ENCODE measurements at places on chromosomes 1 and 21.

- peak; percentile 47 for DNase-seq
Observed at GRCh38 chr1:89953131-89953626, 41.7 kb upstream of the ZNF326 start.

DNA sequence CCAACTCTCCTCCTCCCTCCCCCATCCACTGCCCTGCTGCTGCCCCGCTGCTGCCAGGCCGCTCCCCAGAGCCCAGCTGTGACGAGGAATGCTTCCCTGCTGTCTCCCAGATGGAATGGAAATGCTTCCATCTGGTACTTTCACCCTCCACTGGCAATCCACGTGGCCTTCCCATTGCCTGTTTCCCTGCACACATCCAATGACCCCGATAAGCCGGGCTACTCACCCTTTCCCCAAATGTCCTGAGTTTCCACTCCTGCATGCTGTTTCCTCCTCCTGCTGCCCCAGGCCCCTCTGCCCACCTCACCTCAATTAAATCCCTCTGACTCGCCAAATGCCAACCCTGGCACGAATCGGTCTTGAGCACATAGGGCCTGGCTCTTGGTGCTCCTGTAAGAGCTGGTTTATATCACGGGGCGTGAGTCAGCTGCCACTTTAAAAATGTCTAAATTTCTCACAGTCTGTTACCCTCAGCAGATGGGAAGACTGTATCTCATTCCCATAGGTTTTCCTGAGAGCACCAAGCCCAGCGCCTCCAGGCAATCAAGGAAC, 36.4 kb downstream of the MRAP start:
- no peak for DNase-seq

DNA sequence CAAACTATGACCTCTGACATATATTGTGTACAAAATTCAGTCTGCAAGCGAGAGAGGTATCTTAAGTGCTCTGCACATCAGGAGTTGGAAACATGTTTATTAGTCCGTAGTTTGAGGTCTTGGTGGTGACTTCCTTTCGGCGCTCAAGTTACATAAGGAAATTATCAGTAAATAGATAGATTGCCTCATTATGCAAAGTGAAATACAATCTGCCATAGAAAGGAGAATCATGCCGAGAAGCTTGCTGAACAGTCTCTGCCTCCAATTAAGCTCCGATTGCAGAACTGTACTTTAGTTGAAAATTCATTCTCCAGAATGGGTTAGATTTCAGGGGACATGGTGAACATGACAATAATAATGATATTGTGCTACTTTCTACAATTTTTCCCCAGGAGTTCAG, 271.8 kb downstream of the BRINP2 start:
- no peak for DNase-seq

GRCh38 chr1:165580931-165581871, 37.4 kb downstream of the LRRC52 start:
- no peak for DNase-seq

DNA sequence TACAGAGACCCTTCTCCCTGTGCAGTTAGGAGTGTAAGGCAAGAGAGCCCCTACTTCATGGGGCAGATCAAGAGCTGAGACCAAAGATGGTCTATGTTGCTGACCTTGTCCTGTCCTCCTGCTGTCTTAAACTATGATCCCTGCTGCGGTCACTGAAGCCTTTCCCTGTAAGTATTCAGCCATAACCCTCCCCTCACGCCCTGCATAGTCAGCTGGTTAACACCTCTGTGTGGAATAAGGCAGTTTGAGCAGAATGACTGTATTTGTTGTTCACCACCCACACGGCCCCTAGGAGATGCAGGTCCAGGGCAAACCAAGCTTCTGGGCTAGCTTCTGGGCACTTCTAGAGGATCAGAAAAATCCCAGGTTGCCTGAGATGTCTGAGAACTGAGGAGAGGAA, 356 bp downstream of the TSPAN1 start:
- no peak for DNase-seq

DNA sequence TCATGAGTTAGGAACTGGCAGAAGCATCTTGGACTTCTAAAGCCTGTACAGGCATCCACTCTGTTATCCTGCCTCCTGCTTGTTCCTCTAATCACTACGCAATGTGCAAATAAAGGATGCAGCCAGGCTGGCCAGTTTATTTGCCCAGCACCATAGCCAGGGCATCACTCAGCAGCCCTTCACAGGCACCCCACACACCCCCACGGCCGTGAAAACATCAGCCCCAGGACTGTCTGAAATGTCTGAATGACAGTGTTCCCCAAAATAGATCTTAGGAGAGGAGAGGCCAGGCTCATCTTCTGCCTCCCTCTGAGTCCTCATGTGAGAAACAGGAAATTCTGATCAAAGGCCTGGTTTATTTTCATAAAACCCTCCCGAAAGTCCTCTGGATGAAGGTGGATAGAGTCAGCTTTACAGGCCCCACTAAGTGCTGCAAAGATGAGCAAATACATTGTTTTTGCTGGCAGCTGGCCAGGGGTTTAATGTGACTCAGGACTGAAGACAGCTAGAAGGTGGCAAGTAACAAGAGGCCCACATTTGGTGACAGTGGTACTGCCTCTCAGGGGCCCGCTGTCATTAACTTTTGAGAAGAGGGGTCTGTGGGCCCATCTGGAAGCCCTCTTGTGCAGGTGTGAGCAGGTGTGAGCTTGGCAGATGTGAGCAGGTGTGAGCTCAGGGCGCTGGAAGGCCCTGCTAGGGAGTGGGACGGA, 32.9 kb downstream of the GRHL3 start:
- DNase-seq: no peak

DNA sequence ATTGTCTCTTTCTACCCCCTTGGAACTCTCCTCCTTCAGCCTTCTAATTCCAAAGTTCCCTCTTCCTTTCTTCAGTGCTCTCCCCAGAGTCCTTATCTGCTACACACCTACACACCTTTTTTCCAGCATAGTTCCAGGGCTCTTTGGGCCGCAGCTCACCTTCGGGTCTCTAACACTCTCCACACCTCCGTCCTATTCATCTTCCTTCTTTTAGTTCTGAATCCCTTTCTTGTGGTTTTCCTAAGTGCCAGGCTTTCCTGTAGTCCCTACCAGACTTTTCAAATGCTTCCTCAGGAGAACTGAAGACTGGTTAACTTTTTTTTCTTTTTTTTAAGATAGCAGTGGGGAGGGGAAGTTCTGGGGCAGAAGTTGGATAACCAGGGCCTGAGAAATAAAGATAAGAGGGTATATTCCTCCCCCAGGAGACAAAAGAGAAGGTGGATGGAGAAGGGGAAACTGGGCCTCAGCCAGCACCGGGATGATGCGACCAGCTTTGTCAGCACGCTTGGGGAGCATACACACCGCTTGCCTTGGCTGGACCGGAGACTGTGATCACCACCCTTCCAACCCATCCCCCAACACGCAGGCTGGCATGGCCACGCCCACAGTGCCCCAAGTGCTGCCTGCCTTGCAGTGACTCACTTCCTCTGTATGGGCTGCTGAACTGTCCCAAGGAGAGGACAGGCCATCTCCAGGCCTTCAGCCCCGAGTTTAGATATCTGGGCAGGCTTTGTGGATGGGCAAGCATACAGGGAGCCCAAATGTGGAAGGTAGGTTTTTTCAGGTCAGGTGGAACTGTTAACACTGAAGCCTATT, 2.5 kb upstream of the CERS2 start:
- no peak for DNase-seq

DNA sequence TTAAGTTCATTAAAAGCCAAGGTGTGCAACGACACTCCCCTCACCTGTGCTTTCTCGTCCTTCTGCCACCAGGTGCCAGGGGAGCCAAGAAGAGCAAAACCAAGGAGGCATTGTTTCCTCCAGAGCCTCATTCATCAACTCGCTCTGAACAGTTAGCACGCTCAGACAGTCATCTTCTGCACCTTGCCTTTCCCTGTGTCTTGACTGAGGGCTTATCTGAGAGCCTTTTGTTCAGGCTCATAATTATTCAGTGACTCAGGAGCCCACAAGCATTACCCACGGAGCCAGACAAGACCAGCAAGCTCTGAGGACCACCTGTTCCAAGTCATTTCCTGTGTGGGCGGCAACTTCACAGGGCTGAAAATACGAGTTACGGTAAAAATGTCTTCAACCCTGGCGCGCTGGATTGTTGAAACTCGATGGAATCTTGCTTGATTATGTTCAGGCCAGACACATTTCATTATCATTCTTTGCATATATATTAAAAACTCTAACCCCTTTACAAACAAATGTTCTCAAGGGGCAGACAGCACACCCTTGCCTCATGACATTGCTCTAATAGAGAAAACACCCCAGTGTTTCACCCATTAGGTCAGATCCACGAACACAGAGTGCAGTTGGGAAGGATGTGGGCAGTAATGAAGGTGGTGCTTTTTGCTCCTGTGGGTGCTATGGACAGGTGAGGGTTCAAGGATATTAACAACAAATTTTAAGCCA, 89.7 kb upstream of the RUNX1 start:
- DNase-seq: peak; percentile 61

GRCh38 chr1:240134596-240134995, 42.9 kb downstream of the FMN2 start:
- DNase-seq: no peak

GRCh38 chr1:217524787-217525520, 105.9 kb downstream of the GPATCH2 start:
- peak; percentile 13 for DNase-seq

GRCh38 chr1:101996825-101997465, at the start of gene OLFM3:
Gene OLFM3 (minus strand): TSS chr1:101996926.
- DNase-seq: no peak

DNA sequence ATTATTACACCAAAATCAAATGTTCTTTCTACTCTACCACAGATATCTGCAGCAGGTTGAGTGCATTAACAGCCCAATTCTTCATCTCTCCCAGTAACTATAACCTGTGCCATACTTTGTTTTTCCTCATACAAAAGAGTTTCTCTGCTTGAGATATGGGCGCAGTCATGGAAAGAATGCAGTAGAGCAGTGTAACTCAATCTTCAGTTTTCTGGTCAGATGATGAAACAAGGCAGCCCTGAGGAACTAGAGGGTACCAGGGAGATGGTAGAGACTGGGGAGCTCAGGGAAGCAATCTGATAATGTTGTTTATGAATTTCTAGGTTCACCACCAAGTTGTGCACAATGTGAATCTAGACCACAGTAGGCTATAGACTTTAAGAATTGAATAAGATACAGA, 39.6 kb downstream of the ASPM start:
- DNase-seq: no peak

GRCh38 chr1:171296897-171297296, 17.1 kb upstream of the FMO4 start:
- DNase-seq: no peak

- DNase-seq: no peak
Observed at GRCh38 chr1:212979340-212980122, 29.2 kb downstream of the VASH2 start.

DNA sequence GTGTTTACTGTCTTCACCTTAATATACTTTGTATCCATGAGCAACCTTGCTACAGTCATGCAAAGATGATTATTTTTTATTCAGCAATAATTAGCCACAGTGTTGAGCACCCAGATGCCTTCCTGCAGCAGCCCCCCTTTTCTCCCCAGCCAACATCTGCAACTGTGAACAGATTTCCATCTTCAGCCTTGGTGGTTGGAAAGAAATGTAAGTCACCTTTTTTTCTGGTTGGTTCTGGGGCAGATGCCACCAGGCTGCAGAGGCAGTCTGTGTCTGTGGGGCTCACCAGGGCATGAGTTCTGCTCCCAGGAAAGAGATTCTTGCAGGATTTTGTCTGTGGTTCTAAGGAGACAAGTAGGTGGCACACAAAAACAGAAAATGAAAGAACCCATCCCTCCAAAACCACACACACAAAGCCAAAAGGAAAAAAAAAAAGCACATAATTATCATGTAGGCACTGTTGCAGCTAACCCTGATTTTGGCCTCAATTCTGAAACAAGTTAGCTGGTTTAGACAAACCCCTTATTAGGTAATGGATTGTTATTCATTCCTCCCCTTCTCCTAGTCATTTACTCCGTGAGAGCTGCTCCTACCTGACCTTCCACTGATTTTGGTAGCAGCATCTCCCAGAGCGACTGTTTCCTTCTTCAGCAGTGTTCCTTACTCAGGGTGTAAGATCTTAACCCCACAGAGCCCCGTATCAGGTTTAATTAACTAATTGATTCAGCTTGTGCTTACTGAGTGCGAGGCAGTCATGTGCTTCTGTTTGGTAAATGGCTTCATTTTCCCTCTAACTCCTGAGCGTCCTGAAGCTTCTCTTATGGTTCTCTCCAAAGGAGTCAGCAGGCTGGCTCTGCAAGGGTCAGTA, 36.5 kb downstream of the GALNT2 start:
- DNase-seq: no peak
